Stimulated activated CD4-positive, alpha-beta T cell treated with anti-CD3 and anti-CD28 coated beads, Interleukin-2, amount 100 ng/mL, for 48 hours (primary cell): ENCODE measurements at places on chromosomes 4 and X.
A peak's percentile ranks its signal among the peaks of the same experiment; 100 is the strongest.

- DNase-seq = no peak
Observed at GRCh38 chr4:105361053-105361452, 112.8 kb downstream of the PPA2 start.

DNA sequence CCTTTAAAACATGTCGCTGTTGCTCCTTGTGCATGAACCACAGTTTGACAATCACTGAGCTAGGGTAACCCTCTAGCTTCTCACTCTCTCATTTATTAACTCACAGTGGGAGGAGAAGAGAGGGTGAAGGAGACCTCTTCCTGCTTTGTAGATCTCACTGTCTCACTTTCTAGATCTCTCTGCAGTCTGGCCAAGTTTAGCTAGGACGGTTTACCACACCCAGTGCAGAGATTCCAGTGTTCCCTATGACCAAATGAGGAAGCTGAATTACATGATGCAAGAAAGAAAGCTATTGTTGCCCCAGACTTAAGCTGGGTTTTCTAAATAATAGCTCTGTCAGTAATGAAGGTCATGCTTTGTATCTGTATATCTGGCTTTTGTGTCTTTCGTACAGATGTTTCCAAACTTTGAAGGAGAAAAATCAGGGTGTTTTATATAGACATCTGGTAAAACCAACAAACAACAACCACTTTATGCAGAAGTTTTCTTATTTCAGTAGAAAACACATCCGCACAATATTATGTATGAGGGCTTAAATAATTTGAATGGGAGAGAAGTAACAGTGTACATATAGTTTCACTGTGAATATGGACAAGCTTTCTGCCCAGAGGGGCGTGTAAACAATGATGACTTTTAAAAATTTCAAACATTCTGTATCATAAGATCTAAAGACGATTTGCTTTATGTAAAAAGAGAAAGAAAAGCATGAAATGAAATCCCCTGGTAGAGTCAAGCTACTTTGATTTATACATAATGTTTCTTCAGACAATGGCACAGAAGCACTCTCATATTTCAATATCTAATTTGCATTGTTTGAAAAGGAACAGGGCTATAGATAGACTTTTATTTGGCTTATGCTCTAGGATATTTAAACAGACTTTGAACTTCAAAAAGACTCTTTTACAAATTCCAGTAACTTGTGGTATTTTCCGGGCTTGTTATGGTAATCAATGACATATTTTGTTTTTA is 582.3 kb downstream of the FSTL5 start:
- DNase-seq = no peak

DNA sequence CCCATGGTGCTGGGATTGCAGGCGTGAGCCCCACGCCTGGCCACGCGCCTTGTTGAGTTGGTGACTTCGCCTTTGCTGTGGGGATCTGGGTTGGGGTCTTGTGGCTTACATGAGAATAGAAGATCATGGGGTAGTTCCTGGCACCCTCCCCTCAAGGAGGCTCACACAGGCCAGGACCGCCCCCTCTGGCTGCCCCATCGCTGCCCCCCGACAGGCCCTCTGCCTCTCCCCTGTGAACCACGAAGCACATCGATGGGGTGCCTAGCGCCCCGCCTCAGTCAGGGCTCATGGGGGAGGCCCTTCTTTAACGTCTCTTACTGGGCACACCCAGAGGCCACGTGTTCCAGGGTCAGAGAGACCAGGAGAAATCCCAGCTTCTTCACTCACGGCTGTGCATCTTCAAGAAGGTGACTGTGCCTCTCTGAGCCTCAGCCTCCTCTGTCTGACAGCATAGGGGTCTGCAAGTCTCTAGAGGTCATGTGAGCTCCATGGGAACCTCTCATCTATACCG is 23.6 kb upstream of the SPON2 start:
- DNase-seq = no peak

DNA sequence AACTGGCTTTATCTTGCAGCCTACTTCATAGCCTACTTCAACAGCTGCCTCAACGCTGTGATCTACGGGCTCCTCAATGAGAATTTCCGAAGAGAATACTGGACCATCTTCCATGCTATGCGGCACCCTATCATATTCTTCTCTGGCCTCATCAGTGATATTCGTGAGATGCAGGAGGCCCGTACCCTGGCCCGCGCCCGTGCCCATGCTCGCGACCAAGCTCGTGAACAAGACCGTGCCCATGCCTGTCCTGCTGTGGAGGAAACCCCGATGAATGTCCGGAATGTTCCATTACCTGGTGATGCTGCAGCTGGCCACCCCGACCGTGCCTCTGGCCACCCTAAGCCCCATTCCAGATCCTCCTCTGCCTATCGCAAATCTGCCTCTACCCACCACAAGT is 4.0 kb downstream of the GPR50 start:
- DNase-seq = no peak

GRCh38 chr4:83267830-83268475 is 16.6 kb downstream of the COQ2 start:
- no peak for DNase-seq

DNA sequence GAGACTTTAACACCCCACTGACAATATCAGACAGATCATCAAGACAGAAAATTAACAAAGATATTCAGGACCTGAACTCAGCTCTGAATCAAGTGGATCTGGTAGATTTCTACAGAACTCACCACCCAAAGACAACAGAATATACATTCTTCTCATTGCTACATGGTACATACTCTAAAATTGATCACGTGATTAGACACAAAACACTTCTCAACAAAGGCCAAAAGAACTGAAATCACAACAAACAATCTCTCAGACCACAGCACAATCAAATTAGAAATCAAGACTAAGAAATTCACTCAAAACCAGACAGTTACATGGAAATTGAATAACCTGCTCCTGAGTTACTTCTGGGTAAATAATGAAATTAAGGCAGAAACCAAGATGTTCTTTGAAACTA is 49.6 kb downstream of the DACH2 start:
- DNase-seq = no peak

DNA sequence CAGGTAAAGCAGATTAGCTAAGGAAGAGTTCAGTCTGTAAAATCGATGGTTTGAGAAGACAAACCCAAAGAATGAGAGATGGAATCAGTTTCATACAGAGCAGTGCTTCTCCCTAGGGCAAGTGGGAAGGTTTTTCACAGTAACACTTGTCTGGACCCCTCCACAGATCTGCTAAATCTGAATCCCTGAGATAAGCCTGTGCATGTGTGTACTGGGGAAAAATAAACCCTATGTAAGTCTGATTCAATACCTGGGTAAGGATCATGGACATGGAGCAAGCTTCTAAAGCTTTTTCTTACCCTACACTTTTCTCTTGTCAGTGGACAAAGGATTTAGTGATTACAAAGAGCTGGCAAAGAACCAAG is 13.6 kb downstream of the ELOVL6 start:
- no peak for DNase-seq

GRCh38 chr4:35166466-35166865 is 1077.8 kb downstream of the ARAP2 start:
- DNase-seq = no peak

DNA sequence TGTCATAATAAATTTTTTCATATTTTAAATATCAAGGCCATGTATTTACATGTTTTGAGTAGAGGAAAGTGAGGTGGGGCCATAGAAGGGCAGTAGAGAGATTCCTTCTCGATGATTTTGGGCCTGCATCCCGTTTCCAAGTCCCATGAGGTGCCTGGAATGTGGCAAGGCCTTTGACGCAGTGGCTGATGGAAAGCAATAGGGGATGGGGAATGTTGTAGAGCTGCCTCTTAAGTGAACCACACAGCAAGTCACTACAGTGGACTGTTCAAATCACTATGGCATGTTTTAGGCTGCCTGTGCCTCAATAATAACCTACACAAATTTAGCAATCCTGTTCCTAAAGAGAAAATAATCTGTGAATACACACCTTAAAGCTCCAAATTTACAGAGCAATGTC is 48.3 kb downstream of the ANXA5 start:
- no peak for DNase-seq

- DNase-seq = no peak
Observed at GRCh38 chr4:161188578-161188977, 975.2 kb downstream of the FSTL5 start.

DNA sequence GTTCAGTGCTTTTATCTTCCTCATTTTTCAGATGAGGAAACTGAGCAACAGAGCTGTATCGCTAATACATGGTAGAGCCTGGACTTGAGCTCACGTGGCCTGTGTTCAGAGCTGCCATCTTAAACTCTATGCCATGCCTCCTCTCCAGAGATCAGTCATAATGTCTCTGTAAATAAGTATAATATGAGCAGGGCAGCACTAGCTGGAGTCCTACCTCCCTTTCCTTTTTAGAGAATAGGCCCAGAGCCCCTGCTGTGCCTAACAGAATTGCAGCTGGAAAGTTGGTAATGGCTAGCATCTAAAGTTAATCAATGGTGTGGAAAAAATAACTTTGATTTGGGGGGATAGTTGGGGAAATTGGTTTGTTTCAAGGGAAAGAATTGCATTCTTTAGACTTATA is 20.4 kb downstream of the CASP6 start:
- no peak for DNase-seq

- no peak for DNase-seq
Observed at GRCh38 chrX:14936561-14936960, 63.3 kb downstream of the MOSPD2 start.

GRCh38 chrX:332916-333610 is 14.5 kb upstream of the GTPBP6 start:
- DNase-seq = no peak

DNA sequence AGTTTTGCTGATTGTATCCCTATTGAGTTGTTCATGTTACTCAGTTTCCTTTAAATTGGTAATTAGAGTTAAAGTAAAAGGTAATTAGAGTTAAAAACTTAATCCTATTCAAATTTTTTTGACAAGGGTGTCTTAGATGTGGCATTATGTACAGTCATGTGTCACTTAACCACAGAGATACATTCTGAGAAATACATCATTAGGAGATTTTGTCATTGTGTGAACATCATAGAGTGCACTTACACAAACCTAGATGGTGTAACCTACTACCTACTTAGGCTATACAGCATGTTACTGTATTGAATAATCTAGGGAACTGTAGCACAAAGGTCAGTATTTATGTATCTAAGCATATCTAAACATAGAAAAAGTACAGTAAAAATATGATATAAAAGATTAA is 39.2 kb downstream of the BEX3 start:
- DNase-seq = no peak

- DNase-seq = no peak
Observed at GRCh38 chr4:141248029-141248428, 27.3 kb downstream of the ZNF330 start.

- no peak for DNase-seq
Observed at GRCh38 chr4:81472281-81473182, 825 bp upstream of the RASGEF1B start.

GRCh38 chr4:94880956-94881355 is 123.2 kb downstream of the BMPR1B start:
- no peak for DNase-seq

GRCh38 chr4:172692701-172693100 is 475.9 kb upstream of the GALNT7 start:
- DNase-seq = no peak

DNA sequence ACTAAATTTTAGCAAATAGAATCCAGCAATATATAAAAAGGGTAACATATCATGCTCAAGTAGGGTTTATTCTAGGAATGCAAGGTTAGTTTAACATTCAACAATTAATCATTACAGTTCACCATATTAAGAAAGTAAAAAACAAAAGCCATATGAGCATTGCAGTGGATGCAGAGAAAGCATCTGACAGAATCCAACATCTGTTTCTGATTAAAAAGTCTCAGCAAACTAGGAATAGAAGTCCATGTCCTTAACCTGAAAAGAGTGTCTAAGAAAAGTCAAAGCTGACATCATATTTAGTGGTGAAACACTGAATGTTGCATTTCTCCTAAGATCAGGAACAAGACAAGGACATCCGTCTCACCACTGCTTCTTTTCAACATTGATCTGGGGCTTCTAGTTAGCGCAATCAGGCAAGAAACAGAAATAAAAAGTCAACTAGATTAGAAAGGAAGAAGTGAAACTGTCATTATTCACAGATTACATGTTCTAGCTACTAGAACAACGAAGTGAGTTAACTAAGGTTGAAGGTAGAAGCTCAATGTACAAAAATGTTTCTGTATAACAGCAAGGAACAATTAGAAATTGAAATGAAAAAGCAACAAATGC is 49.3 kb downstream of the MRPL1 start:
- DNase-seq = no peak

- no peak for DNase-seq
Observed at GRCh38 chr4:24394041-24394440, 190.3 kb downstream of the DHX15 start.

- no peak for DNase-seq
Observed at GRCh38 chr4:41058426-41058825, 155.9 kb downstream of the APBB2 start.

GRCh38 chr4:47391256-47391655 is 72.2 kb downstream of the COMMD8 start:
- DNase-seq = no peak

GRCh38 chr4:153488006-153488891 is 22.1 kb downstream of the TMEM131L start:
- DNase-seq = peak; percentile 52

DNA sequence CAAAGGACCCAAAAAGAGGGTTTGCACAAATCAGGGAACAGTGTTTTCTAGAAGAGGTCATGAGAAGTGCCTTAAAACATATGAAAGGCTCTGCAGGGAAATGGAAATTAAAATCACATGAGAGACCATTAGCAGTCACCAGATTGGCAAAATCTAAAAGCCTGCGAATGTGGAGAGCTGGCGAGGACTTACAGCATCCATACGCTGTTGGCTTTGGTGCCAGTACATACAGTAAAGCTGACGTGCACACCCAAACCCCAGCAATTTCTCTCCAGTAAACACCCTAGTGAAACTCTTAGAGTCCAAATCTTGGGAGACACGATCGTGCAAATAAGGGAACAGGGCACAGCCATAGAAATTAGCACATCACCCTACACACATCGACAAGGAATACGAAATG is 25.4 kb upstream of the PPP2R2C start:
- DNase-seq = no peak

- no peak for DNase-seq
Observed at GRCh38 chrX:104668550-104668949, 102.6 kb downstream of the IL1RAPL2 start.

GRCh38 chrX:24553011-24553410 is 87.9 kb downstream of the PDK3 start:
- no peak for DNase-seq

- DNase-seq = no peak
Observed at GRCh38 chrX:42739258-42739657, 38.7 kb downstream of the PPP1R2C start.

- DNase-seq = no peak
Observed at GRCh38 chrX:40402831-40403533, 177.8 kb upstream of the ATP6AP2 start.
